Activated naive CD4-positive, alpha-beta T cell treated with anti-CD3 and anti-CD28 coated beads, Interleukin-2, amount 10 ng/mL, durations not matched to agents 7 days and 5 days (primary cell): ENCODE measurements at places on chromosomes 2 and 18.

- no peak for DNase-seq
These were observed 113.3 kb downstream of the SCG2 start for GRCh38 chr2:223488814-223489213.

- no peak for DNase-seq
These were observed 527.6 kb upstream of the ID2 start for GRCh38 chr2:8154270-8154669.

GRCh38 chr2:237782181-237782580 lies 16.4 kb upstream of the RBM44 start:
- DNase-seq: no peak

GRCh38 chr2:230158468-230158867 lies 61.3 kb downstream of the SP110 start:
- no peak for DNase-seq

DNA sequence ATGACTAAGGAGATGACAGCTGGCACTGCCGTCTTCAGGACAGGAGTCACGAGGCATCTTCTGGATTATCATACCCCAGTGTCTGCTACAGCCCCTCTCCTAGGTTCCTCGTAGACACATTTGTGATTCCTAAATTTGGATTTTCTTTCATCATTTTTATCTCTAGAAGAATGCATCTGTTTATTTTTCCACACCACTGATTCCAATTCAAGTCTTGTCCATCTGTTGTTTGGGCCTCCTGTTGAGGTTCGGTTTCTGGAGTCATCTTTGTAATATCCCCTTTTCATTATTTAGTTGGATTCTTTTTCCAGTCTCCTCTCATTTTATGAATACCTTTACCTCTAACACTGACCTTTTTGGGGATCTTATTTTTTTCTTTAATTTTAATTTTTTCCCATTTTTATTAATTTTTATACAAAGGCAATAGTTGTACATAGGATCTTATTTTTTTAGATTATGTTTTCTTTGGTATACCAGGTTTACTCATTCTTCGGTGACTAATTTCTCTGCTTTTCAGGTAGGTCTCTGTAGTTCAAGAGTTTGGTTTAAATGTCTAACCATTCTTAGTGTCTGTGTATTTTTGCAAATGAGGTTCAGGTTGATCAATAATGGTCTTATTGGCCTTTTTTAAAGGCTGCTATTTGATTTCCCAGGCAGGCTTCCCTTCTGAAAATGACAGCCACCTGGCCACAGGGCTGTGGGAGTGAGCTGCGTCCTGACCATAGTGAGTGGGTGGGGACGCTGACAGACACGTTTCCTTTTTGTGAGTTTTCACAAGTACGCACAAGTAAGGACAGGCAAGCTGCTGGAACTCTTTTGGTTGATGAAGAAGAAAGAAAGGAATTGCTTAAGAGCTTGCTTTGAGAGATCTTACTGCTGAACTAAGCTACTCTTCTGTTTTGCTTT lies 34.5 kb downstream of the FARP2 start:
- no peak for DNase-seq

DNA sequence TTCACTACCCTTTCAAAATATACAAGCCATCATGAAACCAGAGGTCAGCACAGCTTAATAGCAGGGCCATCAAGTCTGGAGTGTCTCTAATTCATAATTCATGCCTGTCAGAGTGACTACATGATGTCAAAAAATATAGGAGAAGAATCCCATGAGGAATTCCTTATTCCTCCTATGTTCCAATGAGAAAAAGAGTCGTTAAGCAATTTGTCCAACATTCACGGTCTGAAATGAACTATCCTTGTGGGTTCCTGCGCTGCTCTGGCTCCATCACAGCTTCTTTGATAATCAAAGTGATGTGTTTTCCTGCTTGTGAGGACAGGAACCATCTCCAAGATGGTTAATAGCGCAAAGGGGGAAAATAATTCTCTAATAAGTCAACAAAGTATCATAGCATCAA lies 560.4 kb upstream of the KLHL29 start:
- no peak for DNase-seq
